ENCODE measurements at places on chromosomes 6 and 20.

DNA sequence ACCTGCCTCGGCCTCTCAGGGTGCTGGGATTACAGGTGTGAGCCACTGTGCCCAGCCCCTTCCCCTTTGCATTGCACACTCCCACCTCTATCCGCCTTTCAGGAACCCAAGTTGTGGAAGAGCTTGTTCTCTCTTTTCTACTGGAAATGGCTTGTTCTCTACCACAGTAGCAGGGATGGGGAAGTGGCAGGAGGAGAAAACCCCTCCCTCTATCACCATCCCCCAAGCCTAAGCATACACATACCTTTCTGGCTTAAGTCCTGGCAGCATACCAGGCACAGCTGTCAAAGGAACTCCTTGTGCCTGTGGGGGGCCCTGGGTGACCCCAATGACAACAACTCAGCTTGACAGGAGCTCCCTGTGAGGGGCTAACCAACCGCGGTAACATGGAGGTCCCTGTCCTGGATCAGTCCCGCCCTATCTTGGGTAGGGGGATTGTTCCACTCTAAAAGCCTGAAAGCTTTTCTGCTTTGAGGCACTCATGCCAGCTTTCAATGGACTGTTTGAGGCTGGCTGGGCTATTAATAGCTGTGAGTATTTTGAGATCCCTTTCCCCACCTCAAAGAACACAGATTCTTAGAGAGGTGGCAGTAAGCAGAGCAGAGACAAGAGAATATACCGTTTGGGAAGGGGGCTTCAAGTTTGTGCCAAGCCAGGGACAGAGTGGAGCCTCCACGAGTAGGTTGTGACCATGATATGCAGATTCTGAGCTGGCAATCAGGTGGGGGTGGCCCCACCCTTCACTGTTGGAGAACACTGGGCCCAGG lies 2.3 kb downstream of the KLHDC3 start:
- no peak for DNase-seq

DNA sequence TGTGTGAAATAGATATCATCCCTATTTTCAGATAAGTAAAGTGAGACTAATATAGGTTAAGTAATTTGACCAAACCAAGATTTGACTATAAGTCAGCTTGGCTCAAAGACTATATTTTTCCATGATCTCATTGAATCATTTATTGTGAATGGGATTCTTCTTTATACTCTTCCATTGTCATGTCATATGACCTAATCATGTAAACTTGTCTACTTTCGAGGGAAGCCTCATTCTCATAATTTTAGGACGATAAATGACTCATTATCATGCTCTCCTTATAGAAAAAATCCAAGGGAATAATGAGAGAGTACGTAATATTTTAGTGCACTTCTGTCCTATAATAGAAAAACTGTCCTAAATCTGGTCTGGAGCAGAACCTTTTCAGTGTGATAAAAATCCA lies 40.9 kb upstream of the CCN6 start:
- DNase-seq, result no peak

GRCh38 chr6:124676033-124676432 lies 286.2 kb upstream of the RNF217 start:
- DNase-seq, result no peak

DNA sequence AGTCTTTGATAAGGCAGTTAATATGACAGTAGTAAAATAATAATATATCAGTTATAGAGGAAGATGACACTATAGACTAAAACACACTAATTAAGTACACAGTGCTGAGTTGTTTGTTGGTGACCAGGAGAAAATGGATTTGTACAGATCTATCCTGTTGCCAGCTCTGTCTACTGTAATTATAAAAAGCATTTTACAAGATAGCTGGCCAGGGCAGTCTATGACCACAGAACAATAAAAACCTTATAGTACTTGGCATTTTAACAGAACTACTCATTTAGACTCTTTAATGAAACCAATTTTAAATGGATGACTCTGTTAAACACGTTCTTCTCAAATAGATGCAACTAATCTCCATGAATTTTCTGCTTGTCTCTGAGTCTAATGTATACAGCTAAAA lies 367.5 kb downstream of the BTBD9 start:
- DNase-seq, result no peak

DNA sequence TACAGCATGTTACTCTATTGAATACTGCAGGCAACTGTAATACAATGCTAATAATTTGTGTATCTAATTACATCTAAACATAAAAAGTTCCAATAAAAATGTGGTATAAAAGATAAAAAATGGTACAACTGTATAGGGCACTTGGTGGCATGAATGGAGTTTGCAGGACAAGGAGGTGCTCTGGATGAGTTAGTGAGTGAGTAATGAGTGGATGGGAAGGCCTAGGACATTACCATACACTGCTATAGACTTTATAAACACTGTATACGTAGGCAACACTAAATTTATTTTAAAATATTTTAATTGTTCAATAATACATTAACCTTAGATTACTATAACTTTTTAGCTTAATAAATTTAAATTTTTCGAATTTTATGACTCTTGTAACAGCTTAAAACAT lies 579.6 kb upstream of the MAN1A1 start:
- no peak for DNase-seq

GRCh38 chr20:32326504-32326845 lies 31.7 kb upstream of the ASXL1 start:
- no peak for DNase-seq

DNA sequence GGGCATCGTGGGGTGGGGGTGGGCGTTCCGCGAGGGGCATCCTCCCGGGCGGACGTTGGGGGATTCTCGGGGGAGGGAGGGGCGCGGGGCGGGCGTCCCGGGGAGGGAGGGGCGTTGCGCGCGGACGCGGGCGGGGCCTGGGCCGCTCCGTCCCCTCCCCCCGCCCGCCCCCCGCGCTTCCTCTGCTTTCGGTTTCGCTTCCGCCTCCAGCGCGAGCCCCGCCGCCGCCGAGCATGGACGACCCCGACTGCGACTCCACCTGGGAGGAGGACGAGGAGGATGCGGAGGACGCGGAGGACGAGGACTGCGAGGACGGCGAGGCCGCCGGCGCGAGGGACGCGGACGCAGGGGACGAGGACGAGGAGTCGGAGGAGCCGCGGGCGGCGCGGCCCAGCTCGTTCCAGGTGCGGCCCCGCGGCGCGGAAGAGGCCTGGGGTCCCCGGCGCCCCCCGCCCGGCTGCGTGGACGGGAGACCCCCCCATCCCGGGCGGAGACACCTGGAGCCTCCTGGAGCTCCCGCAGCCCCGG lies at the start of gene OGFR:
OGFR (plus strand) TSS at position 209 of the 528 bp plus-strand sequence; CDS start at position 234, 25 bp downstream.
- DNase-seq, result peak; percentile 80

DNA sequence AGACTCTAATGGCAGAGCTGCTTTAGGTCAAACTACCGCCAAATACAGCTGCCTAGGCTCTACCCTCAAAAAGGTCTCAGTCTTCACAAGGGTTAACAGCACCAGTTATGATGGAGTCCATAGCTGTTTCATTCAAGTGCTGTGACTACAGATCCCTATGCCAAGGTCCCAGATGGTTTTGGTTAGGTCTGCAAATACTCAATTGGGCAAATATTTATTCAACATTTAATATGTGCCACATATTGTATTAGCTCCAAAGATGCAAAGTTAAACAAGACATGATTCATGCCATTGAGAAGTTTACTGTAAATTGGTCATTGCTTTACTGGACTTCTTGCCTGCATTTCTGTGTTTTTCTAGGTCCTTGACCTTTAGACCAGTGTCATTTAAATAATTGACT lies 55.8 kb upstream of the TFAP2D start:
- no peak for DNase-seq

DNA sequence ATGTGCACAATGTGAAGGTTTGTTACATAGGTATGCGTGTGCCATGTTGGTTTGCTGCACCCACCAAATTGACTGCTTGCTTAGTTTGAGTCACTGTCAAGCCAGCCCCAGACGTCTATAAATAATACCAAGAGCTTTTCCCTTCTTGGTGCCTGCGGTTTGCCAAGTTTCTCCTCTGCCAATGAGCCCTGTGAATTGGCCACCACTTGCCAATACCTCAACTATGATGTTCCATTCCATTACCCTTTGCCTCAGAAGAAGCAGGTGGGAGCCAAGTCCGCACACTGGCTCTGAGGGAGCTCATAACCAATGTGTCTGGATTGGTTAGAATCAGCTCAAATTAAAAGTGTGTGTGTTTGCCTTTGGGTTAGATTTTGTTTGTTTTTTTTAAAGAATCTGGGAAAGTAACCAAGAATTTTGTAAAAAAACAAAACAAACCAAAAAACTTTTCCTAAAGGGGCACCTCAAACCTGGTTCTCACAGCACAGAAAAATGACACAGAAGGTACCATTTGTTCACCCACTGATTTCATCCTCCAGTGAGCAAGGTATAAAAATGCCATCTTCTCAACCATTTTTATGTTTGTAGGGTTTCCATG lies 244.7 kb upstream of the PRND start:
- DNase-seq, result no peak

GRCh38 chr6:10449751-10450150 lies 34.9 kb upstream of the TFAP2A start:
- no peak for DNase-seq

- no peak for DNase-seq
Observed at GRCh38 chr6:17417817-17418216, 24.4 kb downstream of the CAP2 start.

DNA sequence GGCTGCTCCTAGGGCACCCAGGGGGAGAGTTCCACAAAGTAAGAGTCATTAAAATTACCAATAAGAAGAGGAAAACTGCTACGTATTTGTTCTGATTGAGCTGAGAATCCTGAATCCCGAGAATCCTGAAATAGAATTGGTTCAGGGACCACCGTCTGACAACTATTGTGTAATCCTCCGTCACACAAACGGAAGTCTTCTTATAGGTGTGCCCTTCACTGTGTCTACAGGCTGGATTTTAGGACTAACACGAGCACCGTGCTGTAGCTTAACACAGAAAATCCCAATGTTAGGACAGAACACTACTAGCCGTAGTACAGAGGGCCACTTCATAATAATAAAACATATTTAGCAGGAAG lies 50.6 kb upstream of the RNF182 start:
- no peak for DNase-seq

GRCh38 chr6:37456126-37456525 lies 23.1 kb downstream of the CMTR1 start:
- no peak for DNase-seq

- no peak for DNase-seq
Observed at GRCh38 chr6:105178110-105178509, 1.7 kb downstream of the POPDC3 start.

DNA sequence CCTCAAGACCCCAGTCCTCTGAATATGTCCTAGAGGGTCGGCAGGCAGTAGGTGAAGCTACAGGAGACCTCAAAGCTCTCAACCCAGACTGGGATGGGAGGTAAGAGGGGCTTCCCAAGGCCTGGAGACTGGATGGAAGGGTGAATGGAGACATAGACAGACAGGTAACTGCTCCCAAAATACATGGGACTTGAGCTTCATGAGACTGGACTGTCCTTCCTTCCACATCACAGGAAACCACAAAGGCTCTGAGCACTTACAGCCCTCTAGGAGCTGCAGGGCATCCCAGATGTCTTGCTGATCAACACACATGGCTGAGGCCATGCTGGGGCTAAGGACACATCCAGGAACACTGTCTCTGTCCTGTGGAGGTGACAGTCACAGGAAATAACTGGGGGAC lies 11.6 kb downstream of the HSPA12B start:
- DNase-seq, result no peak
